Inflammatory macrophage treated with lipopolysaccharide for 1 hour (primary cell): ENCODE measurements at places on chromosomes 3 and 15.
A peak's percentile ranks its signal among the peaks of the same experiment; 100 is the strongest.

DNA sequence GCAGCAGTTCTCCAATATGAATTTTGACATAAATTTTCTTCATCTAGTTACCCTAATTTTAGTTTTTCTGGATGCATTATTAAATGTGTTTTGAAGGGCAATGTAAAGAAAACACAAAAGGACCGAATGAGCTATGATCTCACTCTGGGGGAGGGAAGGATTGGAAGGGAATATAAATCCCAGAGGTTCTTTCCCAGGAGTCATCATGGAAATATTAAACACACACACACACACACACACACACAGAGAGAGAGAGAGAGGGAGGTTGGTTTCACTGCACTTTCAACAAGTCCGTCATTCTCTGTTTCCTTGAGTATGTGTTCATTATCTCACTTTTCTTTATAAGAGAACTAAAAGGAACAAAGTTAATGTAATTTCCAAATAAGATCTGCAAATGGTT, 70.7 kb upstream of the DCBLD2 start:
- no peak for DNase-seq

DNA sequence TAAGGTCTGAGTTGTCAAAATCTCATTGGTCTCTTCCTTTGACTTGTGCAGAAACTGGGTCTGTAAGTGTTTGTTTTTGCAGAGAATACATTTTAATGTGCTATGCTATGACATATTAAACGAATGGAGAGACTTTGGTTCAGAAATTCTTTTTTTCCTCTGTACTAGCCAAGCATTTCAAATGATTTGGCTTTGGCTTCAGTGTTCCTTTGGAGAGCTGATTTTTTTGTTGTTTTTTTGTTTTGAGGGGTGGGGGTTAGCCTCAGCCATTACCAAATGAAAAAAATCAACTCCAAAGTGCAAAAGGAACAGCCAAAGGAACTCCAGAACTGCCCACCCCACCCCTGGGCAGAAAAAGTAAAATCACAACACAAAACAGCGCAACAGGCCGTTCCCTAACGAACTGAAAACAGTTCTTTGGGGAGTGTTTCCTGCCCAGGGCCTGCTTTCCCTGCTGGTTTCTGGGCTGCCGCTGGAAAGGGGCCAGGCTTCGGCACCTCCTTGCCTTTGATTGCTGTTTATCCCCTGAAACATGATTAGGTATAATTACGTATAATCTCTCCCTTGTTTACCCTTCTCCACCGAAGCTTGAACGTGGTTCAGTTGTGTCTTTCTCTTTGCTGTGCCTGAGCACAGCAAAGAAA, 57.6 kb upstream of the NEO1 start:
- DNase-seq: no peak

DNA sequence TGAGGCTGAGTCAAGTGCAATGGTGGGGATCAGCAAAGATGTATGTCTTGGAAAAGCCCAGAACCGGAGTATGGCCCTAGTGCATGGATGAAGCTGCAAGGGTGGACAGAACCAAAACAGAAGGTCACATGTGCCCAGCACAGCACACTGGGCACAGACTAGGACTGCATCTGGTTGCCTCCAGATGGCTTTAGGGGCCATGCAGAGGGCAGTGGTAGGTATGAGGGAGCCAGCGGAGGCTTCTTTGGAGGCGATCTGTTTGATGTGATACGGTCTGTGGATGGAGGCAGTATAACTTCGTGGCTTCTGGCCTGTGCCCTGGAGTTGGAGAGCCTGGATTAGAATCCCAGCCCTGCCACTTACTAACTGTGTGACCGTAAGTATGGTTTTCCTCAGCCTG, 29.4 kb downstream of the SV2B start:
- DNase-seq: no peak

- DNase-seq: no peak
Observed at GRCh38 chr15:50813865-50814264, 48.4 kb upstream of the SPPL2A start.

GRCh38 chr15:31469786-31470525, 143.3 kb downstream of the KLF13 start:
- DNase-seq: no peak

- no peak for DNase-seq
Observed at GRCh38 chr3:188486126-188486525, 332.2 kb downstream of the LPP start.

DNA sequence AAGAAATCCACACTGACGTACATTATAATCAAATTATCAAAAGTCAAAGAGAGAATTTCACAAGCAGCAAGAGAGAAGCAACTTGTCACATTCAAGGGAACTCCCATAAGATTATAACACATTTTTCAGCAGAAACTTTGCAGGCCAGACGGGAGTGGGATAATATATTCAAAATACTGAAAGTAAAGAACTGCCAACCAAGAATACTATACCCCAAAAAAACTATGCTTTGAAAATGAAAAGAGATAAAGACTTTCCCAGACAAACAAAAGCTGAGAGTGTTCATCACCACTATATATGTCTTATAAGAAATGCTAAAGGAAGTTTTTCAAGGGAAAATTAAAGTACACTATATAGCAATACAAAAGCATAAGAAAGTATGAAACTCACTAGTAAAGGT, 91.5 kb upstream of the PPP2R3A start:
- DNase-seq: no peak

DNA sequence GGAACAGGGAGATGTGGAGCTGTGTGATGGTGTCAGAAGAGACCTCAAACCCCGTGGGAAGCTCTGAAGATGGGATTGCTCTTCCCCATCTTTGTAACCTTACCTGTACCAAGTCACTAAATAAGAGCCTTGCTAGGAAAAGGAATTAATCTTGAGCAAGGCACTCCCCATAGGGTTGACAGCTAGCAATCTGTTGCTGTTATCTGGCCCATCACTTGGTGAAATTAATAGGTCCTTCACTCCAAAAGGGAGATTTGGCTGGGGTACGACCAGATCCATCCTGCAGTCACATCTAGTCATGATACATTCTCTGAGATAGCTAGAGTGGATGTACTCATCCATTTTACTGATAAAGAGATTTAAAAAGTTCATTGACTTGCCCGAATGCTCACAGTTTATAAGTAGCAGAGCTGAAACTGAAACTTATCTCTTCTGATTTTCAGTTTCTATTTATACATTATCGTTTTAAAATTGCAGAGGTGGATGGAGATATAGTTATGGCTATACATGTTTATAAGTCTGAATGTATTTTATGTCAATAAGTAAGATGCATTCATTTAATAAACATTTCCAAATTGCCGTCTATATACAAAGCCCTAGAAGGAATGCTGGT, 299.1 kb upstream of the MCTP2 start:
- DNase-seq: no peak

DNA sequence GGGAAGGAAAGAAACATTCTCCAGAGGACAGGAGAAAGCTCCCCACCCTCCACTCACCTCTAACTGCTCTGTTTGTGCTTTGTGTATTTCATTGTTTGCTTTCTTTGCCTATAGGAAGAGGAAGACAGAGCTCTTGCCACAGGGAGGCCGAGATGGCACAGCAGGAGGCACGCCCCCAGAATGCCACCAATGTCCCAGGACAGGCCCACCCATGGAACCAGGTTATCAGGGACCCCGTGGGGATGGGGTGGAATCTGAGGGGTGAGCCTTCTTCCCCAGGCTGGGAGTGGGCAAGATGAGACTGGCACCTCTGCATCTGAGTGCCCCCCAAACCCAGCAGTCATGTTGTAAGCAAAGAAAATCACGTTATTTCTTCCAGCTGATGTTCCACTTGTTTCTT, 155.8 kb downstream of the TBC1D2B start:
- DNase-seq: no peak

GRCh38 chr3:70231266-70231701, 81.2 kb downstream of the MDFIC2 start:
- no peak for DNase-seq

DNA sequence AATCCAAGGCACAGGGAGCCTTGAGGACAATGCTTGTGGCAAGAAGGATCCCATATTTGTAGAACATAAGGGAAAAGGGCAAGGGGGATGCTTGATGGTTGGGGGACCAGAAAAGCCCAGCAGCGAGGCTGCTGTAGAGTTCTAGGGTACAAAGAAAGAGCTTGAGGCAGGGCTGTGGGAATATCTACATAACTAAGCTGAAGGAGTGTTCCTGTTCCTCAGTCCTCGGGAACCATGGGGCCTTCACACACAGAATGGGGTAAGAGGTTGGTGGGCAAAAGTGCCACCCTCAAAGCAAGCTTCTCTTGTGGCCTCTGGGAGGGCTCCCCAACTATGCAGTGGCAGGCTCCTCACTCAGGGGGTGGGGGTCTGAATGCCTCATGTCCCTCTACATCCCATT, 6.5 kb upstream of the FRMD4B start:
- DNase-seq: no peak

DNA sequence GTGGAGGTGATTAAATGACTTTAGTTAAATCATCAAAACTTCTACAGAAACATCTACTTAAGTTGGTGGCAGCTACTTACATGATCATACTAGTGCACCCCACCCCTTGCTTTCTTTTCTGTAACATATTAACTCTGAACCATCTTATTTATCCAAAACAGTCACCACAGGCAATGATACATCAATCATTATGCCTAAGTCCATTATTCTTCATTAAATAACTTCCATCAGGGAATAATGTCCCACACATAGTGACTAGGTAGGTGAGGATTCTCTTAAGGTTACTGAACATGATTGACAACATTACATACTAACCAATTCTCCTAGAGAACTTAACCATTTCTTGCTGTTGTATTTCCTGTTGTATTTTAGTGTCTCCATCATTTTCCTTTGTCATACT, 210.2 kb downstream of the NR1D2 start:
- no peak for DNase-seq

GRCh38 chr3:122030381-122031122, 8.5 kb upstream of the ILDR1 start:
- peak; percentile 29 for DNase-seq

GRCh38 chr15:32837935-32838334, 120.1 kb downstream of the GREM1 start:
- DNase-seq: no peak
